ENCODE measurements at places on chromosomes 3 and 15.

GRCh38 chr15:89104172-89104564 lies 15.9 kb downstream of the ABHD2 start:
- no peak for DNase-seq

GRCh38 chr3:153051427-153052095 lies 110.5 kb upstream of the RAP2B start:
- DNase-seq: no peak

GRCh38 chr3:69196876-69197275 lies 74.5 kb upstream of the LMOD3 start:
- DNase-seq: no peak

- DNase-seq: no peak
Observed at GRCh38 chr3:120024103-120024502, 70.1 kb downstream of the GSK3B start.

All from effector CD8-positive, alpha-beta T cell (primary cell).